ENCODE measurements at places on chromosomes 3 and 15.
A peak's percentile ranks its signal among the peaks of the same experiment; 100 is the strongest.

DNA sequence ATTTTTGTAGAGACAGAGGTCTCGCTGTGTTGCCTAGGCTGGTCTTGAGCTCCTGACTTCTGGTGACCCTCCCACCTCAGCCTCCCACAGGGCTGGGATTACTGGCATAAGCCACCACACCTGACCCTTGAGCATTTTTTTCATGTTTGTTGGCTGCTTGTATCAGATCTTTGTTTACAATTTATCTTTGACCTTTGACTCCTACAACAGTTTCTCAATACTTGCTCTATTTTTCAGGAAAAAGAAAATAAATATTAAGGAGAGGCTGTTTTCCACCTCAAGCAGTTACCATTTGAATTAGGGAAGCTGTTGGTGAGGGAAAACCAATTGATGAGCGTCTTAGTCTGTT is 44.5 kb downstream of the LIMD1 start:
- no peak for DNase-seq

GRCh38 chr3:70620367-70620766 is 307.9 kb upstream of the MDFIC2 start:
- no peak for DNase-seq

DNA sequence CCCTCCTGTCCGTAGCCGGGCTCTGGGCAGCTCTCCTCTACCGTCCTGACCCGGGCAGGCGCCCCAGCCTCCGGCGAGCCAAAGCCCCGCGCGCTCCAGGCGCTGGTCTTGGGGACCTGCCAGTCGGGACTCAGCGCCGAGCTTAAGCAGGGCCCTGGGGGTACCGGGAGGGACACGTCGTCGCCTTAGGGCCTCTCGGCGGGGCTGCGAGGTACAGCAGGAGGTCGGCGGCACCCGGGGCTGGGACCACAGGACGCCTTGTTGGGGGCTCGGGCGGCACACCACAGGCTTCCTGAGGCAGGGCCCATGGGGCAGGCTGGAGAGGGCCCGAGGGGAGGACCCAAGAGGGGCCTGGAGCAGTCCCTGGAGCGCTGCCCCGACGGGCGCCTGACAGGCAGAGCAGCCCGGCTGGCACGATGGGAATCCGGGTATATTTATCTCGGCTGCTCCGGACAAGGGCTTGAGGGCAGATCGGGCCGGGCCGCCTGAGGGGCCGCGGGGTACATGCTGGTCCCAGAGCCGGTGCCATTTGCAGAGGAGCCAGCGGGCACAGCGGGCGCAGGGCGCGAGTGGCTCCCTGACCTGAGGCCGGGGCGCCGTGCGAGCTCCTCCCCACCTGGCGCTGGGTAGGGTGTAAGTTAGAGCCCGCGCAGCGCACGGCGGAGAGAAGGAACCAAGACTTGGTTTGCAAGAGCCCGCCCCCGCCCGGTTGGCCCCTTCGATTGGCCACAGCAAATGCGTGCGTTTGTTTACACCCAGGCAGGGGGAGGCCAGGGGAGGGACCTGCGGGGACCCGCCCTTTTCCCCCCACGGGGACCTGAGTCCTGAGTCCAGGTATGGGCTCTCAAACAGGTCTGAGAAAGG is 574 bp downstream of the SLC38A3 start:
- peak; percentile 63 for DNase-seq

- no peak for DNase-seq
These were observed 40.9 kb downstream of the GNB4 start for GRCh38 chr3:179410331-179410730.

GRCh38 chr3:126288314-126288713 is 68.9 kb downstream of the KLF15 start:
- DNase-seq = no peak

- DNase-seq = no peak
These were observed 192.6 kb upstream of the RARB start for GRCh38 chr3:25235466-25235865.

- no peak for DNase-seq
These were observed 203.3 kb upstream of the LRRFIP2 start for GRCh38 chr3:37377670-37378069.

GRCh38 chr3:104989878-104990277 is 376.8 kb upstream of the ALCAM start:
- no peak for DNase-seq

DNA sequence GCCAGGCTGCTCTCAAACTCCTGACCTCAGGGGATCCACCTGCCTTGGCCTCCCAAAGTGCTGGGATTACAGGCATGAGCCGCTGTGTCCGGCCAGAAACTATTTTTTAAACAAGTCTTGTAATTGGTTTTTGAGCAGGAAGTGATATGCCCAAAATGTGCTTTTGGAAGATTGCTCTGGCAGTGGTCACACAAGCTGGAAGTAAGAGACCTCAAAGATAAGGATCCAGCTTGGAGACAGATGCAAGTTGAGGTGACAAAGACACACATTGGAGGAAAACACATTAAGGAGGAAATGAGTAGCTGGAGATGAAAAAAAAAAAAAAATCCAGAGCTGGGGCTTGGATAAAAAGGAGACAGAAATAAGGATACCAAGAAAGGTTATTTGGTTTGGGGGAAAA is 6.3 kb downstream of the TM4SF18 start:
- DNase-seq = no peak

- no peak for DNase-seq
These were observed 27.1 kb downstream of the KY start for GRCh38 chr3:134623615-134624245.

DNA sequence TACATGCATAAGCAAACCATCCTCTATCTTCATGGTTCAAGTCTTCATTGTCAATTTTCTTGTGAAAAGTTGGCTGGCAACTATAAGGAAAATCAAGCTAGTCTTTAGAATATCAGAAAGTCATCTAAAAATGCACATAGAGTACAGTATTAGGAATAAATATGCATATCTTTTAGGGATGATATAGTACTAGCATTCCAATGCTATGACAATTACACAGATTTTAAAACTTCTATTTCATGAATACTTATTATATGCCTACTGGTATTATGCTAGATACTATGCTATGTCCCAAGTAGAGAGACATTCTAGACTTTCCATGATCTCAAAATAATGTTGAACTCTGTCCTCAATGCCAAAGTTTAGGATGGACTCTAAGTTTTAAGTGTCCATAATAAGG is 81.3 kb upstream of the NAALADL2 start:
- DNase-seq = no peak

- DNase-seq = peak; percentile 27
These were observed 36.8 kb downstream of the MUC4 start for GRCh38 chr3:195774917-195775316.

DNA sequence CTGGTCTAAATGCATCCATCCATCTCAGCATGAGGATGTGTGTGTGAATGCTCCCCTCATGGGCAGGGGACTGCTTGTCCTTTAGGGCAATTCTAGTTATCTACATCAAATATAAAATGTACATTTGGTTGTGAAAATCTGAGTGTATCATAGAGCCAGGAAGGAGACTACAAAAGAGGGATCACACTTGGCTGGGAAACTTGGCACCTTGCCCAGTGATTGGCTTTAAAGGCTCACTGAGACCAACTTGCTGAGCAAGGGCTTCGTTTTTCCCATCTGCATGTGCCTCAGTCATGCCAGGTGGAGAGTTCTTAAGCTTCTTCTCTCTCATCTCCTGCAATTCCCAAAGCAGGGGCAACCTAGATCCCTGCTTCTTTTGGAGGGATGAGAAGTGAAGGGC is 5.2 kb downstream of the CAPN3 start:
- DNase-seq = no peak

DNA sequence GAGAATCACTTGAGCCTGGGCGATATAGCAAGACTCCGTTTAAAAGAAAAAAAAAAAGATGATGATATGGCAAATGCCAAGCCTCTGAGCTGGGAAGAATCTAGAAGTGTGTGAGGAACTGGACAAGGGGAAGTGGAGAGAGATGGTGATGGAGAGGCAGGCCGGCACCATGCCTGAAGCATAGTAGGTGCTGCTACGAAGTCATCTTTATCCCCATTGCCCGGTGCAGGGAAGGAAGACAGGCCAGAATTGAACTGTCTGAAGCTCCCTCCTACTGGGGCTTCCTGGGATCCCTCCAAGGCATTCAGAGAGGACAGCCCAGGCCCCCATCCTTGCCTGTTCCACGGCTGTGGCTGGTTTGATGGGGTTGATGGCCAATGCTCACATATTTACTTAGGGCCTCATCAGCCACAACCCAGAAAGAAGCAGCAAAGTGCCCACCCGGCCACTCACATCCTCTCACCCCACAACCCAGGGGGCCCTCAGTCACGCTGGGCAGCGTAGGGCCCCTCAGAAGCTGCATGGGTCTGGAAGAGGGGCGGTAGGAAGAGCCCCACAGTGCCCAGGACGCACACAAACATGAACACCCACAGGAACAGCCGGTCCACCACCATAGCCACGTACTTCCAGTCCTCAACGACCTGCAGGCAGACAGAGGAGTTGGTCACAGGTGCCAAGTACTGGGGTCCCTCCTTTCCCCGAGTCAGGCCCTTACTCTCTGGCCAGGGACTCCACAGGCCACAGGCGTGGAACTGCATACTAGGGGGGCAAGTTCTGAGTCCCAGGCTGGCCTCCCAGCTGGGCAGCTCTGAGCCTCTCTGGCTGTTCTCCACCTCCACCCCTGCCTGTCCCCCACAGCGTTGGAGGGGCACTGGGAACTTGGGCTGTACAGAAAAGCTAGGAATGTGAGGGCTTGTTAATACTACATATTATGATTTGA is 4.1 kb upstream of the CHRNA3 start:
- no peak for DNase-seq

GRCh38 chr3:149639093-149639486 is 18.7 kb downstream of the WWTR1 start:
- DNase-seq = no peak

DNA sequence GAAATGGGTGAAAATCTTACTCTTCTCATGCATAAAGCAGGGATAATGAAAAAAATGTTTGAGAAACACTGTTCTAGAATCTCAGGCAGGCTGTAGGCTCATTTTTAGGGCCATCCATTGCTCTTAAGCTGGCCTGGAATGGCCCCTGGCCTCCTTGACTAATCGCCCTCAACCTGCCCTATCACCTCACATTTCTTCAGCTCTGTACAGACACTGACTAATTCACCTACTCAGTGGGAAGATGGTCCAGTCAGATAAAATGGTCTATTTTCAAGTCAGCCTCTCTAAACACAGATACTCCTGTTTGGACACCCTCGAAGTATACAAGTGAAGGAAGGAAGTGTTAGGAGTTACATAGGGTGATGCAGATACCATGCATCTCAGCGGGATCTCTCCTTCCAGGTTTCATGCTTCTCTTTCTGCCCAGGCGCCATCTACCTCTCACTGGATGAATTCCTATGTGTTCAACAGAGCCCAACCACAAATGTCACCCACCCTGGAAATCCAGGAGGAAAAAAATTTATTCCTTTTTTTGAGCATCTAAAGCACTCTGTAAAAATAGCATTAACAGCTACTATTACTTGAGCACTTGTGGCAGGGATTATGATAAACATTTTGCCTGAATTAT is 12.1 kb downstream of the FMN1 start:
- DNase-seq = no peak

DNA sequence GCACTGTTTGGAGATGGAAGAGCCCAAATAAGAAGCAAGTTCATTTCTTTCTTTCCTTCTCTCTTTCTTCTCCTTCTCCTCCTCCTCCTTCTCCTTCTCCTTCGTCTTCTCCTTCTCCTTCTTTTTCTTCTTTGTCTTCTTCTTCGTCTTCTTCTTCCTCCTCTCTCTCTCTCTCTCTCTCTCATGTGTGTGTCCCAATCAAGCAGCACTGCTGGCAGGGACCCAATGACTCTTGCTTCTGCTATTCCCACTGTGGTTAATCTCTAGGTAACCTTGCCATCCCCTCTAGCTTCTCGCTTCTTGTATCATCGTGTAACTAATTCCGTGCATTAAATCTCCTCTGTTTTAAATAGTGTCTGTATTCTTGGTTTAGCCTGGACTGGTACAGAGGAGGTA is 26.1 kb upstream of the ZNF280D start:
- no peak for DNase-seq

GRCh38 chr3:152621967-152622810 is 212.7 kb upstream of the P2RY1 start:
- no peak for DNase-seq

- DNase-seq = no peak
These were observed 64.3 kb downstream of the EOMES start for GRCh38 chr3:27657871-27658270.

GRCh38 chr15:31302778-31303725 is 23.6 kb upstream of the KLF13 start:
- DNase-seq = no peak

DNA sequence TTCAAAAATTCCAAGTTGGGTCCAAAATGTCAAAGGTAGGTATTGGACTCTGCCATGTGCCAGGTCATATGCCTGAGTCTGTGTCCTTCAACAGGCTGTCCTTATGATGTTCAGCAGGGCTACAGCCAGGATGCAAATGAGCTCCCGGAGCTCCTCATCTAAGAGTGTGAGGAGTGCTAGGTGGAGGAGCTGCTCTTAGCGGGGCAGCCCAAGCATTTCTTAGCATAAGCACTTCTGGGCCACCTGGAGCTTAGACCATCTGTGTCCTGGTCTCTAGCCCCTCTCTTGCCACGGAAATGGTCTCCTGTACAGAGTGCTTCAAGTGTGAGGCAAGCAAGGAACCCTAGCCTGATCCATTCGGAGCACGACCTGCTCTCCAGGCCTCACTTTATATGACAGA is 64.6 kb upstream of the PRR23C start:
- no peak for DNase-seq

DNA sequence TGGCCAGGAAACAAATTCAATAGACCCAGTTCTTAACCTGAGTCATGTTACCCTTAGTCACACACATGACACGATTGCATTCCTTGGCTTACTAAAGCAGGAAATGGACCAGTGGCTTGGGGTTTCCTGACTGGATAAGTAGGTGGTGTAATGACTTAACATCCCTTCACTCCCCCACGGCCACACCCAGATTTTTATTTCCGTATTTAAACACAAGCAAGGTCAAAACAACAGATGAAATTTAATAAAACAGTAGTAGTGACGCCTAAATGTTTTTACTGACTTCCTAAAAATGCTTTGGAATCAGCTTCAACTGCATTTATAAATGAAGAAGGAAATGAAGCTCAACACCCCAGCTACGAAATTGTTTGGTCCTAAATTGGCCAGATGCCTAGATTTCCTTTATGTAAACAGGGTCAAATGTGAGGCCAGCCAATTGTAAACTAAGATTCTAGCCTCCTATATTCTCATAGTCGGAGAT is 324.3 kb downstream of the CHST2 start:
- peak; percentile 77 for DNase-seq

- DNase-seq = no peak
These were observed 385.9 kb downstream of the MFSD1 start for GRCh38 chr3:159187706-159188105.

DNA sequence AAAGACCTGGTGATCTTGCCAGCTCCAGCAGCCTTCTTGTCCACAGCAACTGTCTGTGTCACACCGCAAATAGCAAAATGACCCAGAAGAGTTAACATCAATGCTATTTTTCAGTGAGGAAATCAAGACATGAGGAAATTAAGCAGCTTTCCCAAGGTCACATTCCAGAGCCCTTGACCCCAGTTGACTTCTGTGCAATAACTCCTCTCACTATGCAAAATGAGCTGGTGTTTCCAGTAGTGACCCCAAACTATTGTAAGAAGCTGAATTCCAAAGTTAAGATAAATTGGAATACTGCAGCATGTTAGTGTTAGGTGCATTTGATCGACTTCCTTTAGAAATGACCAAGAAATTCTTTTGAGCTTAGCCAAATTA is 172.8 kb upstream of the SNTN start:
- no peak for DNase-seq

Measured in HCT116 (cell line).